ENCODE measurements at places on chromosomes 7 and 10.

GRCh38 chr10:7030134-7030855, 380.5 kb downstream of the SFMBT2 start:
- DNase-seq = no peak

GRCh38 chr7:51054231-51054630, 262.4 kb downstream of the COBL start:
- DNase-seq = peak; percentile 74

GRCh38 chr7:143327903-143328302, 12.0 kb downstream of the CLCN1 start:
- DNase-seq = no peak

GRCh38 chr7:77181734-77182133, 17.9 kb downstream of the FGL2 start:
- no peak for DNase-seq

GRCh38 chr7:90320801-90321494, at the start of gene FAM237B:
FAM237B (minus strand) TSS chr7:90321304; CDS start chr7:90319748, 1,556 bp downstream.
- no peak for DNase-seq

DNA sequence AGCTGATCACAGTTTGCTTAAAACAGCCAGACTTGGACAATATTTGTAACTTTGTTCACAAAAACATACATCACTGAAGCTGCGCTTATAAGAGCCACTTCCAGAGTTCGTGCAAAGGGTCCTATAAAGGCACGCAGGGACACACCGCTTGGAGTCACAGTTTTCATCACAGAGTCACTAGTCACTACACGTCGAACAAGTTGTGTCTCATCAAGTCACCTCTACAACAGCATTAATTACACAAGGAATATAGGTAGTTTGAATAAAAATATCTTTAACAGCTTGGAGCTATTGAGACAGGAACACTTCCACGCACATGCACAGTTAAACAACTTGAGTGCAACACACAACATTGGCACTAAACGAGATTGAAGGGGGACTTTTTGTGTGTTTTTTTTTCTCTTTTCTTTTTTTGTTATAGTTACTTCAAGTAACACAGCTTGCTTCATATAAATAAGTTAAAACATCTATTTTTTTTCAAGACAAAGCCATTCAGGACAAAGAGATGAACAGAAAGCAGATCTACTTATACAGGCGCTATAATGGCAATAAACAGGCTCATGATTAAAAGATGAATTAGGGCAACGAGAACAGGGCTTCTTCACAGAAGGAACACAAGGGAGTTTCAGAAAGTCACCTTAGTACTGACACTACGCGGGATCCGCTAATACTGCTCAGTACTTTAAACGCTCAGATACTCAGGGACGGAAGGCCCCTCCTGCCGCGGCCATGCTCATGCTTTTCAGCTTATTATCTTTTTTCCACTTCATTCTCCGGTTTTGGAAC, 2.2 kb downstream of the HOXA5 start:
- no peak for DNase-seq

- no peak for DNase-seq
These were observed 235.8 kb downstream of the CHCHD3 start for GRCh38 chr7:132846086-132846485.

- DNase-seq = no peak
These were observed 5.1 kb downstream of the MTURN start for GRCh38 chr7:30139836-30140384.

DNA sequence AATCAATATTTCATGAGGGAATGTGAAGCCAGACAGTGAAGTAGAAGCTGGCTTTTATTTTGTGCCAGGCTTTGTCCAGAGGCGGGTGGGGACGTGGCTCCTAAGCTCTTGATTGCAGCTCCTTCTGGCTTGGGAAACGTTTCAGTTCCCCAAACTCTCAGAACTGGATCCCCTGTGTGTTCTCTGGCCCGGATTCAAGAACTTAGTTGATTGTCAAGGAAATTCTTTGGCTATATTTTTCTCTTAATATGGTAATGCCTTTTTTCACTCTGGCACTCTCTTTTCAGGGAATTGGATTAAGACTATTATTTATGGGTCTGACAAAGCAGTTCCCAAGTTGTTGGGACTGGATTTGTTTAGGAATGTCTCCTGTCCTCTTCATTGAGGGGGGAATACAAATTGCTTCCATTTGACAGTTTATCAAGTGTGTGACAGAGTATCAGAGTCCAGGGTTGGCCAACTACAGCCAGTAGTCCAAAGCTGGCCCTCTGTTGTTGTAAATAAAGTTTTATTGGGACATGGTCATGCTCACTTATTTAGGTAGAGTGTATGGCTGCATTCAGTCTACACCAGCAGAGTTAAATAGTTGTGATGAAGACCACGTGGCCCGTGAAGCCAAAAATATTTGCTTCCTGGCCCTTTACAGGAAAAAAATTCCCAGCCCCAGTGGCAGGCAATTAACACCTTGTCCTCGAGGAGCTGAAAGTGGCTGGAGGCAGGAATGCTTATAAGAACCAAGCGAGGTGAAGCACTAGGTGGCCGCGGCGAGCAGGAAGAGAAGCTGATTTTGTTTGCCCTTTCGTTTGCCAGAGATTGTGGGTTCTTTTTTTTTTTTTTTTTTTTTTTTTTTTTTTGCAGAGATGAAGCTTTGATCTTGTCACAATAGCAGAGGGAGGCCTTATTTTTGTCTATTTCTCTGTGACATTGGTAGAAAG, 34.3 kb downstream of the HTRA1 start:
- no peak for DNase-seq

DNA sequence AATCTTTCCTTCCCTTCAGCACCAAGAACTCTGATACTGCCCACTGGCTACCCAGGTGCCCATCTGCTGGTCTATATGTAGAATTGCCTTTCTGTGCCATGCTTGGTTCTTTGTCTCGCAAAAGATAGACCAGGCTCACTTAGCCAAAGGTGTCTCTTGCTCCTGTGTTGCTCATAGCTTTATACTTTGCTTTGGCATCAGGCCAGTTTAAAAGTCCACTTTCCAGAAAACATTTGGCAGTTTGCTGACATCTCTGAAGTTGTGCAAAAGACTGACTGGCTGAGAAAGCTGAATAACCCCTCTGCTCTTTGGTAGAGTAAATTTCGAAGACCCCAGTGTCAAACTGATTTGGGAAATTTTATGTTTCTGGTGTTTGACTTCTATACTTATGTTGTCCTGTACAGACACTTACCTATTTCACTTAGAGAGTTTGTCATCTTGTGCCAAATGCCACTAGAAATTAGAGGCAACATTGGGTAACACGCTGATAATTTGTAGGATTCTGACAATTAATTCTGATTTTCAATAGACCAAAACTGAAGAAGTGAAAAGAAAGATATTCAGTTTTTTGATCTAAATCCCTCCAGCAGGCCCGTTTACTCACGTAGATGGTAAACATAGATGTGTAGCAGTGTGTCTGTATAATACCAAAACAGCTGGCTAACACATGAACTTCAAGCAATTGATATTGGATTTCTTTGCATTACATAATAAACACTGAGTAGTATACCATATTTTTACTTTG, 91.1 kb downstream of the CPED1 start:
- no peak for DNase-seq

DNA sequence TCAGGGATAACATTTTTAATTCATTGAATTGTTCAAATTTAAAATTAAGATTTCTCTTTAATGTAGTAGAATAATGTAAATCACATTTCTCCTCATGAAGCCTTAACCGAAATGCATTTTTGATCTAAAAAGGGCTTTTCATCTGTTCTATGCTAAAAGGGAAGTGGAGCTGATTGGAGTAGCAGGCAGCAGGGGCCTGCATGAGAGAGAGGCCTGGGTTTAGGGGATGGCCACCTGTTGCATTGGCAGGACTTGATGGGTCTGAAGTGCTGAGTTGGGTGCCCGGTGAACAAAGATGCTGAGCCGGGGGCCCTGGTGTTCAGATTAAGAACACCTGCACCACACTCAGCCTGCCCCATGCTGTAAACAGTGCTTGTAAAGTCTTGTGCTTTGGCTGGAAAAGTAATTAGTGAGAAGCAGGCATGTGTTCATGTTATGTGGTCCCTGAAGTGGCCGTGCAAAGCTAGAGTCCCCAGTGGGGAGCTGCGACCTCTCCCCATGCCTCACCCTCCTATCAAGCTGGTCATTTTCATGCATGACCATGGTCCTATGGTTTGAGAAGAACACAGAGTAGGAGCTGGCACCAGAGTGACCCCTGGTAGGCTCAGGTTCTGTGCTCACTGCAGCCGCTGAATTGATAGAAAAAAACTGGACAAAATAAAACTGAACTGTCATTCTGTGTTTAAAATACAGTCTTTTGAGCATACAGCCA, 124.3 kb downstream of the ADCY1 start:
- DNase-seq = no peak

GRCh38 chr10:68594405-68594804, 34.3 kb downstream of the TET1 start:
- no peak for DNase-seq

DNA sequence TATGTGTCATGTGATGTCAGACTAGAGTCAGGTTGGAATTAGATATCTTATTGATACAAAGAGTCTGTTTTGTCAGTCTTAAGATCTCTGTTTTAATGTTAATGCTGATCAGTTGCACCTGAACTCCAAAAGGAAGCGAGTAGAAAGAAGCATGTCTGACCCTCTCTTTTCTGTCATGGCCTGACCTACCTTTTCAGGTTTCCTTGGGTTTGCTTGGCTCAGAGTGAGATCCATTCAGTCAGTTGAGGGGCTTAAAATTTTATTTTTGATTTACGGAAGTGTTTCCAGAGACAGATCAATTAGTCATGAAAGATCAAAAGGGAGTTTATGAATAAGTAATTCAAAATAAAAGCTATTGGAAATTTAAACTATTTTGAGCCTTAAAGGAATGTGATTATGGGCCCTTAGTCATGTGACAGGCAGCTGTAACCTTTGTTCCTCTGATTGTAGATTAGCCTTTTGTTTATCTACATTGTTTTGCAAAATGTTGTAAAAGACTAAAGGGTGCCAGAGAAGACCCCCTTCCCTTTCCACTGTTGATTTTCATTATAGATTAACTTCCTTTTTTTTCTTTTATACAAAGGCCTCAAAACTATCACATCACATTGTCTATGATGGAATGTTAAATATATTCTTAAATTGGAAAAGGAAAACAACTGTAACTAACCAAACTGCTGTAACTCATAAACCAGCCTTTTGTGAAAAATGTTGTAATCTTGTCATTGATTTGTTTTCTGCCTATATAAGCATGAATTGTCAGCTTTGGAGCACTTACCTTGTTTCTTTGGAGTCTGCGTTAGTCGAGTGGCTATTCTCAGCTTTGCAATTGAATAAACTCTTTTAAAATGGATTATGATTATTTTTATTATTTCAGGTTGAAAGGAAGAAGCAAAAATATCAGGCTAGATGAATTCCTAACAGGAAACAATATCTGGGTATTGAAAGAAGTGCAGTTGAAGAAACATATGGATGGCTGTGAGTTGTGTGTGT, 195.5 kb upstream of the MBL2 start:
- DNase-seq = no peak

DNA sequence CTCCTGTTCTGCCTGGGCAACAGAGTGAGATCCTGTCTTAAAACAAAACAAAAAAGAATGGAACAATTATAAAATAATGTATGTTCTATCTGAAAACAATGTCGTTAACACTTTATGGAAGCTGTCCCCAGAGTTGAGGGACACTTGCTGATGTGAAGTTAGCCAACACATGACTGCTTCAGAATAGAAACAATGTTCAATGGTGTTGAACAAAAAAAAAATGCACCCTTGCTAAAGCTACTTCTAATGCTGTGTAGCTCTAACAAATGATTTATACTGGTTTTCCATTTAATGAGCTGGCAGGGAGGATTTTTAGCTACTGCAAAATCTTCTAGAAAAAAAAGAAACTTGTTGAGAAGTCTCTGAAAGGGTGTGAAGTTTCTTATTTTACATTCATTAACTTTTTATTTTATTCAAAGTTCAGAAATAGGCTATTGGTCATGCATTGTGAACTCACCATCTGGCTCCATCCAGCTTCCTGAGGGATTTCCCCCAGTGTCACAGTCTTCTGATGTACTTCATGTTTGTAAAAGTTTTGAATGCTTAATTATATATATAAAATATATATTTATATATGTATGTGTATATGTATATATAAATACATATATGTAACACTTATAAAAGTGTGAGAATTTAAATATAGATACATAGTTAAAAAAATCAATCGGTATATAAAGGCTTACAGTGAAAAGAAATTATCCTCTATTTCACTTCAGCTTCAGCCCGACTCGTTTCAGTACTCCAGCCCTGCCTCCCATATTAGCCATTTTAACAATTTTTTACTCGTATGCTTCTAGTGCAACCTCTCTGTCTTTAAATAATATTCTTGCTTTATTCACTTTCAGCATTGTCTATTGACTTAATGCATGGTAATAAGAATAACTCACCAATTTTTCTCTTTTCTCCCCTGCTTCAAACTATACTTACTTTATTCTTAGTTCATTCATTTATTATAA, 35.0 kb downstream of the HDAC9 start:
- no peak for DNase-seq

GRCh38 chr10:103645141-103646054, 151.9 kb downstream of the NEURL1 start:
- DNase-seq = no peak

- no peak for DNase-seq
These were observed 247.4 kb downstream of the KIAA1217 start for GRCh38 chr10:24456322-24456721.

DNA sequence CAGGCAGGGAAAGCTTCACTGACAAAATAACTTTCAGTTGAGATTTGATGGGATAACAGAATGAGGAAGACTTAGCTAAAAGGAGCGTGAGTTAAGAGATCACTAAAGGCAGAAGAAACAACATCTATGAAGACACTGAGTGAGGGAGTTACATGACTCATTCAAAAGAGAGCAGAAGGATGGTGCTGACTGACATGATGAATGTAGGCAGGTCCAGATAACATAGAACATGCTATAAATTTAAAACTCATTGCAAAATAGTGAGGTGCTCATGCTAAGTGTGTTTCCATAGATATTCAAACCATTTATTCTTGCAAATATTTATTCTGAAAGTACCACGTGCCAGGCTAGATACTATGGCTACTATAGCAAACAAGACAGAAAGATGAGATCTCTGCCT, 116.4 kb upstream of the DGKB start:
- no peak for DNase-seq

- DNase-seq = peak; percentile 59
These were observed 89.6 kb downstream of the FOXL3 start for GRCh38 chr7:379456-380138.

- no peak for DNase-seq
These were observed 112.5 kb downstream of the RALA start for GRCh38 chr7:39735903-39736302.

GRCh38 chr10:56653289-56653688, 292.2 kb upstream of the ZWINT start:
- DNase-seq = no peak

DNA sequence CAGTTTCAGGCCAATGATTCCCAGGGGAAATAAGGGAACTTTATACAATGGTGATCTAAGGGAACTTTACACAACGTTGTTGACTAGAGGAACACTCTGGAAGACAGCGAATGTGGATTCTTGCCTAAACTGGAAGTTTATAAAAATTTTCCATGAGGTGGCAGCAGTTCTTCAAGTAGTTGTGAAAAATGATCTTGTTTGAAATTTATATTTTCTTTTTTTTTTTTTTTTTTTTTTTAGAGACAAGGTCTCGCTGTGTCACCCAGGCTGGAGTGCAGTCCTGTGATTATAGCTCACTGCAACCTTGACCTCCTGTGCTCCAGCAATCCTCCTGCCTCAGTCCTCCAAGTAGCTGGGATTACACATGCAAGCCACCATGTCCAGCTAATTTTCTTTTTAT, 32.1 kb upstream of the GTF2I start:
- DNase-seq = no peak

Measured in DMS79 (cell line).